ENCODE measurements at places on chromosomes 1 and 21.

DNA sequence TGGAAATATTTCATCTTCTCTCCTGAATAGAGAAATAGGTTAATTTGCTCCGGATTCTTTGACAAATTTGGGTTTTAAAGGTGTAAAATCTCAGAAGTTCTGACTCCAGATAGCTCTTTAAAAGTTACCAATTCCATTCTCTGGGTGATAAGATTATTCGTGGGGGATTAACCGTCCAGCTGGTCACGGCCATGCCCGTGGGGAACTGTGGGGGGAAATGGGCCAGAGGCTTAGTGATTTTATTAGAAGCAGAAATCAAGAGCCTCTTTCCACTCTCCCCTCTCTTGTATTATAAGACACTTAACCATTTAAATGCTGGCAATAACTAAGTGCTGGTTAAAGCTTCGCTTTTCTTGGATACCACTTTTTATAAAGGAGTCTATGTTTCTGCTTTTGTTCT is 376.4 kb upstream of the KAZN start:
- no peak for DNase-seq

- no peak for DNase-seq
Observed at GRCh38 chr1:65020774-65021173, 54.4 kb upstream of the JAK1 start.

DNA sequence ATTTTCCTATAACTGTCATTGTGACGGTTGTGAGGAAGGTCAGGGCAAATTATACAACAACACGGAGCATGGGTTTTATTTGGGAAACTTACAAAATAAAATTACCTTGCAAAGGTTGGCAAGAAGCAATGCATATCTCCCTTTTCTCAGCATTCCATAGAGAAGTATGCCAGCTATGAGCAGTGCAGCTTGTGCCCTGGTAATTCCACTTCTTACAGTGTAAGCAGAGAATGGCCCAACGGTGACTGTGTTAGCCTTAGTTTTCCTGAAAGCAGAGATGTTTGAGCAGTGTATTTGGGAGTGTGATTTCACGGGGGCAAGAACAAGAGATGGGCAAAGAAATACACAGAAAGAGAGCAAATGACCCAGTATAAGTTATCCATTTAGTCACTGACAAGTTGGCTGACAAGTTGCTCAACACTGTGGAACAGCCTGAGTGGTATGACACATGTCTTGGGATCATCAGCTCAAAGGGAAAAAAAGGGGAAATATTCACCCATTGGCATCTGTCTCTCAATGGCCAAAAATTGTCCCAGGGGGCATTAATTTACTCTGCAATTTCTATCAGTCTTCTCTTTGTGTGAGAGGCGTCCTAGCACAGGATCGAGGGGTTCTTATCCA is 210.9 kb upstream of the NRIP1 start:
- DNase-seq, result no peak

- no peak for DNase-seq
Observed at GRCh38 chr21:42010507-42011495, 641 bp upstream of the ZBTB21 start.

- DNase-seq, result peak; percentile 74
Observed at GRCh38 chr1:29271724-29272123, 35.4 kb downstream of the PTPRU start.

- DNase-seq, result no peak
Observed at GRCh38 chr1:213796525-213796924, 191.2 kb upstream of the PROX1 start.

- no peak for DNase-seq
Observed at GRCh38 chr1:25565626-25566025, 22.2 kb downstream of the LDLRAP1 start.

GRCh38 chr1:219523411-219523810 is 89.5 kb downstream of the ZC3H11B start:
- no peak for DNase-seq

- DNase-seq, result no peak
Observed at GRCh38 chr1:234620272-234621126, 10.5 kb upstream of the IRF2BP2 start.

- DNase-seq, result no peak
Observed at GRCh38 chr1:59261537-59261936, 35.4 kb upstream of the FGGY start.

GRCh38 chr1:168235937-168236336 is 10.1 kb downstream of the SFT2D2 start:
- no peak for DNase-seq

GRCh38 chr1:231724876-231725647 is 98.5 kb downstream of the DISC1 start:
- no peak for DNase-seq

DNA sequence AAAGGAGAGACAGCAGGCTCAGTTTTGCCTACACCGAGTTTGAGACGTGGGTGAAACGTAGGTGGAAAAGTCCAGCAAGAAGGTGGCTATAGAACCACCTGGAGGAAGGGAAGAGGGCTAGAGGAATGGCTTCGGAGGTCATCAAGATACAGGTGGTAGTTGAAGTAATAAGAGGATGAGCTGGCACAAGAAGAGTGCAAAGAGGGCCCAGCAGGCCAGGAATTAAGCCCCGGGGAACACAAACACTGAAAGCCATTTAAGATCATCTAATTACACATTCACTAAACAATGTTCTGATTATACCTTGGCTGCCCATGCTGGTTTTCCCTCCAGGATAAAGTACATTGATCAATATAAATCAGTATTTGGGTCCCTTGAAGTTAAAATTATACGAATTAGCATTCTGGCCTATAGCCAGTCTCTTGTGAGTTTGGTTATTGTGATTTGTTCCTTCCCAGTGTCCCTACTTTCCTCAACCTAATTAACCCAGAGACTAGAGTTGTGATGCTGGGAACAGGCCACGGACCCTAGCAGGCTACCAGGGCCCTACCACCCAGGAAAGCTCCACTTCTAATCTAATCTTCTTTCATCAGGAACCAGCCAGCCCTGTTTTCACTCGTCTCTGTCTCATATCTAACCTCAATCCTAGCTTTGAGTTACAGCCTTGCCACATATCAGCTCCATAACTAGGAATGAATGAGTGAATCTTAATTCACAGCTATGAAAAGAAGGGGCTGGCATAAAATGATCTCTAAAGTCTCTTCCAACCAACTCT is 26.4 kb upstream of the PPP1R15B start:
- no peak for DNase-seq

DNA sequence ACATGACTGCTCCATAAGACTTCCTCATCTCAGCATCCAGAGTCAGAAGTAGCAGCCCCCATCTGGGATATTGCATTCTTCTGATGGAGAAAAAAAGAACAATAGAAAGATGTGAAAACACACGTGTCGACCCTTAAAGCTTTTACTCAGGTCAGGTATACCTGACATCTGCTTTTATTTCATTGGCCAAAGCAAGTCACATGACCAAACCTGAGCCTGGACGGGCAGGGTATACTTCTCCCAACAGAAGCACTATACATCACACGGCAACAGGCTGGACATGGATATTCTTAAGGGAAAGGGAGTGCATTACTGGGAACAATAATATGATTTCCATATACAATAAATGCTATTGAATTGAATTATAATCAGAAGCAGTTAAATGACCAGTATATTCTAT is 243.3 kb downstream of the LMO4 start:
- no peak for DNase-seq

DNA sequence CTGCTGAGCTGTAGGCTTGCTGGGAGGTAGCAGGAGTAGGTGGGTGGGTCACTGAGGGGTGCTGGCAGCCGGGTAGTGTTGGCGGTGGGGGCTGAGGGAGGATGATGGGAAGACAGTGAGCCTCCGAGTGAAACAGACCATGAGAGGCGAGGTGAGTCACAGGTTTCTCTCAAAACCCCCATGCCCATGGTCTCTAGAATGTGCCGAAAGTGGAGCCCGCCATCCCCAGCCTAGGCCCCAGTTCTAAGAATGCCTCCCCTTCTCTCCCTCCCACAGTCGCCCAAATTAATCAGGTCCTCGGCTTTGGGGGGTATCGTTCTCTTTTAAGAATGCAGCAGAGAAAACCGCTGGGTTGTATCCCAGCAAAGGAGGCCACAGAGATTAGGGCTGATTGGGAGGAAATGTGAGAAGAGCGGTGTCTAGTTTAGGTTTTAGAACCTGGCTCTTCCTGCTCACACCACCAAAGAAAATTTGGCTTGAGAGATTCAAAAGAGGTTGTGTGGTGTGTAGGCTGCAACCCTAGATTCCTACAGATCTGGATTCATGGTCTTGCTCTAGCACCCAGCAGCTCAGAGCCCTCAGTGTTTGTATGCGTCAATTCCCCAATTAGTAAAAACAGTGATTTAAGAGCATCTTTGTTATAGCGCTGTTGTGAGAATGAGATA is 27.7 kb upstream of the IL19 start:
- no peak for DNase-seq

DNA sequence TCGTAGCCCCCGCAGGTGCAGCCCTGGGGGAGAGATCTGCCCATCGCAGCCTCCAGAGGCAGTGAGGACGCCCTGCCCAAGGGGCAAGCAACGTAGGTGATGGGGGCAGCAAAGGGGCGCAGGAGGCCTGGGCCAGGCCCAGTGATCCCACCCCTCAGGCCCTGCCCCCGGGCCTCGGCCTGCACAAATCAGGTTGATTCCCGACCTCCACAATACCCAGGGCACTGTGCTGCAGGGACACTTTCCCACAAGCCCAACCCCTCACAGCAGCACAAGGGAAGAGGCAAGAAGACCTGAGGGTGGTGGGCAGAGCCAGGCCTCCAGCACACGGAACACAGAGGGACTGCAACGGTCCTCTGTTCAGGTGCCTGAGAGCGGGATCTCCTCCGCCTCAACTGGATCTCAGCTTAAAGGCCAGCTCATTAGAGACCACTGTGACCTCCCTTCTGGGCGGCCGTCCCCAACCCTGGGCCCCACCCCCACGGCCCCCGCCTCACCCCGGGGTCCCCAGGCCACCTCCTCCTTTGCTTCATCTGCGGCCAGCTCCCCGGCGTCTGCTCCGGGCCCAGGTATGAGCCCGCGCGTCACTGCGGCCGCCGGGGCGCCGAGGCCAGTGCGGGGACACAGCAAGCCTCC is 812 bp upstream of the ARF1 start:
- DNase-seq, result no peak

- no peak for DNase-seq
Observed at GRCh38 chr1:79497193-79497773, 490.8 kb upstream of the ADGRL4 start.

GRCh38 chr1:171191992-171192391 is 6.9 kb downstream of the FMO2 start:
- DNase-seq, result no peak

DNA sequence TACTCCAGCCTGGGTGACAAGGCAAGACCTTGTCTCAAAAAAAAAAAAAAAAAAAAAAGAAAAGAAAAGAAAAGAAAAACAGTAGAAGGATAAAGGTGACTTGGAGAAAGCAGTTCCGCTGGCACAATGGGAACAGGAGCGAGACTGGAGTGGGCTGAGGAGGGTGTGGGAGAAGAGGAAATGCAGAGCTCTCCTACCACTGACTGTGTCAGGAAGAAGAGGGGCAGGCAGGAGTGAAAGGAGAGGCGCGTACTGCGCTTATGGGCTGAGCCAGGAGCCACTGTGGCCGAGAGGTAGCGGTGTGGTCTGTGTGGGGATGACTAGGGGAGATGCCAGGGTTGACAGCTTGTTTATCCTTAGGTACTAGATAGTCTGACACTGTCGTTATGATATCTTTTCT is 6.4 kb upstream of the PROK1 start:
- no peak for DNase-seq

DNA sequence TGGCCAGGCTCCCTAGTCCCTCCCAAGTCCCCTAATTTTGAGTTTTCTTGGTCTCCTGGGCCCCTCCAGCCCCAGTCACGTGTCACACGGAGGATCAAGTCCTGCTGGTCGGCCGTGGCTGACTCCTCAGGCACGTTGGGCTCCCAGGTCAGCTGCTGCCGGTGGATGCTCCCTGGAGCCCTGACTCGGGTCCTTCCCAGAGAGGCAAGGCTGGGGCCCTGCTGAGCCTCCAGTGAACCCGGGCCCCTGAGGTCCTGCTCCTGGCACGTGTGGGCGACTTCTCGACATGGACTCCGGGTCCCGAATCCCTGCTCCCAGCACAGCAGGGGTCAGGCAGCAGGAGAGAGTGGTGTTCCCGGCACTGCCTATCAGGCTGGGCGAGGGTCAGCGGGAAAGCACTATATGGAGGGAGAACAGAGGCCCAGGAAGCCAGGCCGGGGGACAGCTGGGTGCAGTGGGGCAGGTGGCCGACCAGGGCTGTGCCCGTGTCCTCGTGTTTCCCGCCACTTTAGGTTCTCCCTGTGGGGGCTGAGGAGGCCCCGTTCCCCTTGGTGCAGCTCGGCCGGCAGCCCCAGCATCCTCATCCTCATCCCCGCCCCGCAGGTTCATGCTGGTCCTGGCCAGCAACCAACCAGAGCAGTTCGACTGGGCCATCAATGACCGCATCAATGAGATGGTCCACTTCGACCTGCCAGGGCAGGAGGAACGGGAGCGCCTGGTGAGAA is 13.2 kb downstream of the TMEM240 start:
- no peak for DNase-seq

GRCh38 chr1:1246577-1247340 is at the start of gene C1QTNF12:
TSS of gene C1QTNF12 (minus strand) at chr1:1246722. CDS start at chr1:1246690, 32 bp downstream.
- no peak for DNase-seq

DNA sequence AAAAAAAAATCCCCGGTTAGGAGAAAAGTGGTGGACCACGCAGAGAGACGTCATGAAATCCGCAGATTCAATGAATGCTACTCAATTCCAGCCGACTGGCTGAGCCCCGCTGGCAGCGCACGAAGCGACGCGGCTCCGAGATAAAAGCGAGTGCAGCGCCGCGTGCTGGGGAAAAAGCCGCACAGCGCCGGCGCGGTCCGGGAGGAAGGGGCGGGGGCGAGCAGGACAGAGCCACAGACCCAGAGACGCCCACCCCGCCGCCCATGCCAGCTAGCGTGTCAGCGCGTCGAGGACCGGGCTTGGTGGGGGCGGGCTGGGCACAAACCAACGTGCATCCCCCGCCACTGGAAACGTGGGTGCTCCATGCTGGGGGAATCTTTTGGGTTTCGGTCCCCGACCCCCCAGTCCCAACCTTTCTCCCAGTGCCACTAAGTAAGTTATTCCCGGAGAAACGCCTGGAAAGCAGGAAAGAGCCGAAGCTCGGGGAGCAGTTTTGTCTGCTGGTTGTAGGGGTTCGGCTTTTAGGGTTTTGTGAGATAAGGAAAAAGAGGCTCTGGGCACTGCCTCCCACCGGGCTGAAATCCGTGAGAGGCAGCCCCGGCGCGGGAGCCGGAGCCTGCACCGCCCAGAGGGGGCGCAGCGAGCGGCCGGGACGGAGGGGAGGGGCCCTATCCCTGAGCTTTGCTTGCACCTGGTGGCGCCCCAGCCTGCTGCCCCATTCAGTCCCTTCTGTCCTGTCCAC is at the start of gene KCNJ6:
KCNJ6 (minus strand) TSS at position 148 of the 742 bp plus-strand sequence. CDS start 75,775 bp downstream, outside the sequence.
- no peak for DNase-seq

- no peak for DNase-seq
Observed at GRCh38 chr1:52707927-52708655, 9.9 kb upstream of the COA7 start.
